K562 (cell line): ENCODE measurements at places on chromosomes 6 and 20.

DNA sequence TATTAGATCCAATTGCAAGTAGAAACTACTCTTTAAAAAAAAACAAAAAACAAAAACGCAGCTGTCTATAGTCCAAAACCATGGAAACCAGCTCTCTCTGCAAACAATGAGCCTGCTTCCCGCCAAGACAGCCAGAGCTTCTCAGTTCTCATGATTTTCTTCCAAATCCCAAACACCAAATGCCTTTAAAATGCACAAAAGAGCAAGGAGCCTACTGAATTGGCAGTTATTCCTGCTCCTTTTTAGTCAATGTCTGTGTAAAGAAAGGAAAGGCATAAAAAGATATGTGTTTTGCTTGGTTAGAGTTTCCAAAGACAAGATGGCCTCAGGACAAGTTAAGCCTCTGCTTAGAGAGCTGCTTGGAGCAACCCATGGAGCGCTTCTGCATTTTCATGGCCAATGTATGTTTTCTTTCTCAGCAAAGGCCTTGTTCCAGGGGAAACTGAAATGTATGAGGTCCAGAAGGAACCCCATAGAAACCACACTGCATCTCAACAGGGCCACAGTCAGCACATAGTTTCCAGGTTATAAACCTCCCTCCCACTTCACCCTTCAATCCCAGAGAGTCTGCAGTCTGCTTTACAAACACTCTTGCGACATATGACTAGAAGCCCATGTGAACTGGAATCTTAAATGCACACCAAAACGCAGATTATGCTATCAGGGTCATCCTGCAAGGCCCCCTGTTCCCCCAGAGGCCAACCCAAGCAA is 209.3 kb upstream of the TAB2 start:
- DNase-seq, result no peak

DNA sequence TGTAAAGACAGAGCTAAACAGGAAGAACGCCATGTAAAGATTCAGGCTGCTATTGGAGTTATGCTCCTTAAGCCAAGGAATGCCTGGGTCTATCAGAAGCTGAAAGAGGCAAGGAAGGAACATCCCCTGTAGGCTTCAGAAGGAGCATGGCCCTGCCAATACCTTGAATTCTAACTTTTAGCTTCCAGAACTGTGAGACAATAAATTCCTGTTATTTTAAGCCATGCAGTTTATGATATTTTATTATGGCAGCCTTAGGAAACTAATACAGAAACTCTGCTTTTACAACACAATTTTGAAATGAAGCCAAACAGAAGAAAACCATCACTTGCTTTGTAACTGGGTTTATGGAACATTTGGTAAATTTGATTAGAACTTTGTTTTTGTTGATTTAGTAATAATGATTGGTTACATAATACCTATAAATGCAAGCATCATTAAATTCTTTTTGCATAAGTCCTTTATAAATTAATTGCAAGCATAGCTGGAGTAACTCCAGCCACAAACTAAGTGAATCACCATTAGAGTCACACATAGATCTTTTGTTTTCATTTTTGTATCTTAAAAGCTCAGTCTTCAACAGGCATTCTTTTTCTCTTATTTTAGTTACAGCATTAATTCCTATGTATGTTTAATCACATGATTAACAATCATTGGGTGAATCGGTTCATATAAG is 33.5 kb upstream of the TSPYL1 start:
- no peak for DNase-seq

GRCh38 chr20:37341632-37342031 is 4.3 kb upstream of the SRC start:
- DNase-seq, result no peak

- no peak for DNase-seq
These were observed 20.9 kb upstream of the ILRUN start for GRCh38 chr6:34717466-34717865.

- no peak for DNase-seq
These were observed 16.7 kb downstream of the MGME1 start for GRCh38 chr20:17985388-17986018.

- DNase-seq, result no peak
These were observed 750.5 kb downstream of the FRK start for GRCh38 chr6:115310156-115310555.

- DNase-seq, result no peak
These were observed 407.1 kb upstream of the JAG1 start for GRCh38 chr20:11080781-11081377.

GRCh38 chr20:59013031-59013951 is 5.9 kb upstream of the TUBB1 start:
- DNase-seq, result no peak

DNA sequence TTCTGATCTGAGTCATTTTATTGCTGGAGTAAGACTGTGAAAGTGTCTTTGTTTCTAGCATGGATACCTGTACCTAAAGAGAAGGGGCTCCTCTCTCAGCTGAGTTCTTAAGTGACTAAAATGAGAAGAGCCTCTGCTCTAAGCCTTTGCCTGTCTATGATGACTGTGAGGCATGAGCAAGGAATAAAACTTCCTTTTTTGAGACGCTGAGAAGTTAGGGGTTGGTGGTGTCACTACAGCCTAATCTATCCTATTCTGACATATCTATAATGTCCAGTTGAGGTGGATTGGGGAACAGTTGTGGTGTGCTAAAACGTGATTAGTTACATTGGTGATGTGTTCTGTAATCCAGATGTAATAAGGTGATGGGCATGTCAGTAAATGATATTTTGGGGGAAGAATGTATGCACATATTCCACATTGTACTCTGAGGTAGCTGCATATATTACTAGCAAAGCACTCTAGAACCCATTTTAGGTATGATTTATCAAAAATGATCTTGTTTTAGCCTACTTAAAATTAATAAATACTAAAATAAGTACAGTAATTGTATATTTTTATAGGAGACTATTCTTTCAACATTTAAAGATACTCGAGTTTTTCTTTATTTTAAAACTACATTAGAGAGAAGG is 18.1 kb downstream of the ADGRB3 start:
- peak; percentile 17 for DNase-seq

GRCh38 chr20:34292496-34292895 is 10.7 kb downstream of the AHCY start:
- DNase-seq, result no peak
